ENCODE measurements at places on chromosomes 1 and 21.
A peak's percentile ranks its signal among the peaks of the same experiment; 100 is the strongest.

DNA sequence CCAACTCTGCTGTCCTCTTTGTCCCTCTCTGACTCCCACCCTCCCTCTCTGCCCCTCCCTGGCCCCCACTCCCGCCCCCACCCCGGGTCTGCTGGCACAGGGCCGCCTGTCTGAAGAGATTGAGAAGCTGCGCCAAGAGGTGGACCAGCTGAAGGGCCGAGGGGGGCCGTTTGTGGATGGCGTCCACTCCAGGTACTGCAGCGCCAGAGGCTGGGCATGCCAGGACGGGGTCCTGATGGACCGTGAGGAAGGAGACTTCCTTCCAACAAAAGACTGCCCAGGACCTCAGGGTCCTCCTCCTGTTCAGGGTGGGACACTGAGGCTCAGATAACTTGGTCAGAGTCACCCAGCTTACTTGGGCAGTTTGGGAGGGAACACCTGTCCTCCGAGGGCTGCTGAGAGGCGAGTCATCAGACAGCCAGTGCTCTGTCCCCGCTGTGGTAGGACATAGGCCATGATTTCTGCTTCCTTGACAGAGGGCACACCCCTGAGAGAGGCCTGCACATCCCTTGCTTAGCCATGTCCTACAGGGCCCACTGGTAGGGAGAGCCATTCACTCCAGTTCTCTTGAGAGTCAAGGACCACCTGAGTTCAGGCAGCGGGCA lies 23.4 kb downstream of the PPFIA4 start:
- DNase-seq: no peak

- no peak for DNase-seq
Measured at GRCh38 chr1:219446288-219446687, 166.6 kb downstream of the ZC3H11B start.

GRCh38 chr21:37060296-37060695 lies 12.6 kb downstream of the PIGP start:
- DNase-seq: peak; percentile 28

DNA sequence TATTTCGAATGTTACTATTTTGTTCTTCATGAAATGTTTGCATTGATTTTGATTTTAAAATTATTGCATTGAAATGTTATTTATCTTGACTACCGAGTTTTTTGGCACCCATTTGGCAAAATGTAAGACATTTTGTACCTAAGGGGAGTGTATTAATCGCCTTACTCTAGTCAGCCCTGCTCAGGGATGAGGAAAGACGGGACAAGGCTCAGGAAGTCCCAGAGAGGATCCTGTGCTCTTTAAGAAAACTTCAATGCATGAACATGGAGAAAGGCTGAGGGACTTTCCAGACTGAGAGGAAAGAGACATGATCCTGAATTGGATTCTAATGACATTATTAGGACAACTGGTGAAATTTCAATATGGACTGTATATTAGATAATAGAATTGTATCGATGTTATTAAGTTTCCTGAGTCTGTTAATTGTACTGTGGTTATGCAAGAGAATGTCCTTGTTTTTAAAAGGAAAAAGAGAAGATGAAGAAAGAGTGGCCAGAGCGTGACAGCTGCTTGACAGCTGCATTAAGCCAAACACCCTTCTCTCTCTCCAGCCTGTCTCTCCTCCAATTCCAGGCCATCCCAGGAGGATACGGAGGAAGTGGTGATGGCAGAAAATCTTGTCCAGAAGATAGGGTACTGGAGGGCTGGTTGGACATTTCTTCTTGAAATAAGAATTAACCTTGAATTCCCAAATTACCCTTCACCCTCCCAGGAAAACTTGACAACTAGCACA lies 66.0 kb downstream of the PLEKHA6 start:
- no peak for DNase-seq

DNA sequence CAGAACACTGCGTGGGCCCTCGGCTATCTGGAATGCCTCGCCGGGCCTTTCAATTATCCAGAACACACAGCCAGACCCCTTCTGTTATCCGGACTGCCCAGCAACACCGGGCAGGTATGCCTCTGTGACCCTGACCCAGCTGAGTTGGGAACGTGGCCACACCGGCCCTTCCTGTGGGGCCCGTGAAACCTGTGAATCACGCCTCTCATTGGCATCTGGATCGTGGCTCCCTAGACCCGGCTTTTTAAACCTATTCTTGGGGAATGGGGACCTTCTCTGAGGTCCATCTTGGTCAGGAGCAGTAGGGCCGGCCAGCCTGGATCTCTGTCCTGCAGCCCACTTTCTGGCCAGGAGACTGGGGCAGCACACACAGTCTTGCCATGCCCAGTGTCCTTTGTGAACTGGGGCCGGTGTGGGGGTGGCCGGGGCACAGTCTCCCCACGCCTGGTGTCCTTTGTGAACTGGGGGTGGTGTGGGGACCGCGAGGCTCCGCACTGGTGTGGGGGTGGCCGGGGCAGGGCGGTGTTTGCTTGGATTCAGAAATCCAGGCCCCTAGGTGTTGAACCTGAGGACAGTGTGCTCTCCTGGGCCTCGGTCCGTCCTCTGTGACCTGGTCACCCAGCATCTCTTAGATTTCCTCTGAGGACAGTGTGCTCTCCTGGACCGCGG lies 11.1 kb downstream of the COL18A1 start:
- no peak for DNase-seq

GRCh38 chr1:199909137-199909536 lies 118.4 kb upstream of the NR5A2 start:
- no peak for DNase-seq

DNA sequence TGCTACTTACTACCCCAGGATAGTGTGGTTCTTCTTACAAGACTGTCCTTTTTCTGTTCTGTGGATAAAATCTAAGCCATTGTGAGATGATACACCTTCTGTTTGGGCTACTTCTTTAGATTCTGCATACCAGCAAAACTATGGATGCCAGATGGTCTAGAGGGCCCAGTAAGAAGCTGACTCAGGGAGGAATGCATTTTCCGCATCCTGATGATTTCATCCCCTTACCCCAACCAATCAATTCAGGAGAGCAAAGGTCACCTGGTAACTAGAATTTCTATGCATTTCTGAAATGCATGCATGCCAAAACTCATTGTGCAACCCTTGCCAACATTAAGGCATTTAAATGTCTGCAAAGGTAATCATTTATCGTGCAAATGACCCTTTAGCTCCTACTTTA lies 285.7 kb upstream of the ZP4 start:
- DNase-seq: no peak

DNA sequence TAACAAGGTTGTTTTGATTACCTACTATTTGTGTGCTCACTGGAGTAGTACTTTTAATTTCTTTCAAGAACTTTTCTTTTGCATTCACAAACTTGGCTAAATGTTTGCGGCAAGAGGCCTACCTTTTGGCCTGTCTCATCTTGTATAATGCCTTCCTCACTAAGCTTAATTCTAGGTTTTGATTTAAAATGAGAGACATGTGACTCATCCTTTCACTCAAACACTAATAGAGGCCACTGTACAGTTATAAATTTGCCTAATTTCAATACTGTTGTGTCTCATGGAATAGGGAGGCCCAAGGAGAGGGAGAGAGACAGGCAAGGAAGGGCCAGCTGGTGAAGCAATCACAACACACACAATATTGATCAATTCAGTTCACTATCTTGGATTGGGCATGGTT lies 66.1 kb downstream of the ZNF644 start:
- DNase-seq: no peak

GRCh38 chr1:116515702-116516101 lies 55.1 kb downstream of the CD58 start:
- no peak for DNase-seq

DNA sequence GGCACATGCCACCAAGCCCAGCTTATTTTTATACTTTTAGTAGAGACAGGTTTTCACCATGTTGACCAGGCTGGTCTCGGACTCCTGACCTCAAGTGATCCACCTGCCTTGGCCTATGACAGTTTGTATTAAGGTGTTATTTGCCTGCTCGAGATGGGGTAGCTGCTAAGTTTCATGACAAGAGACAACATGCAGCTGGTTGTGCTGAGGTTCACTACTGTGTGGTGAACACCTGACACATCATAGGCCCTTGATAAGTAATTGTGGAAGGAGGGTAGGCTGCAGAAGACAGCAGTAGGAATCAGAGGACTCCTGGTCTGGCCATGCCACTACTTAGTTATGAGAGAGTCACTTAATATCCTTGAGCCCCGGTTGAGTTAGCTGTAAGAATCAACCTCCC lies 46.2 kb downstream of the PLPP3 start:
- no peak for DNase-seq

- DNase-seq: peak; percentile 58
Measured at GRCh38 chr1:110106013-110106941, 6.0 kb upstream of the UBL4B start.

DNA sequence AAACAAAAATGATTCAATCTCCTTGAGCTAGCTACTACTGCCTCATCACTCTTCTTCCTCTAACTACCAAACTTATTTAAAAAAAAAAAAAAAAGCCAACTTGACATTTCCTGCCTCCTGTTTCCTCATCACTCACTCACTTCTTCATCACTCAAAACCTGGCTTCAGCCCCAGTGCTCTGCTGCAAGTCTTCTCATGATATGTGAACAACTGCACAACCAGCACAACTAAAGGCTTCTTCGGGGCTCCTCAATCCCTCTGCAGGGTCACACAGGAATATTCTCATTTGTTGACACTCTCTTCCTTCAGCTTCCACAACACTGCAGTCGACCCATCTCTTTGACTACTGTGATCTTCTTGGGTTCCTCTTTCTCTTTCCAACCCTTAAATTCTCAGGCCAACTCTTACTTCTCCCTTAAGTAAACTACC lies 7.6 kb downstream of the MTF1 start:
- DNase-seq: no peak

GRCh38 chr1:1432274-1432950 lies 3.1 kb upstream of the VWA1 start:
- DNase-seq: no peak

GRCh38 chr21:21624674-21625073 lies 626.5 kb downstream of the NCAM2 start:
- no peak for DNase-seq

DNA sequence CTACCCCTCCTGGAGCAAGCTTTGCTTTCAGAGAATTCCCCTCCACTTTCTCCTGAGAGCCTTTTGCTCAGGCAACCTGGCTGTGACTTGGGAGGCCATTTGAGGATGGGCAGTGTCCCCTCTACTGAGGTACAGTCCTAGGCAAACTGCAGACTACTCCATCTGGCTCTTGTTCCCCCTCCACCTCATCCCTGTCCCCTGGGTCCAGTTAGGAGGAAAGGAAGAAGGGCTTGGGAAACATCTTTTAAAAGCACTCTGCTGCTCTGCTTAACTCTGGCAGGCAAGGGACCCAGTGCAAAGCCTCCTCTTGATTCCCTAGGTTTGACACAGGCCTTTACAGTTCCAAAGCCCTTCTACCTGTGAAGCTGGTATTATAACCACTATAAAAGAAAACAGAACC lies 108.2 kb downstream of the NAV1 start:
- no peak for DNase-seq

GRCh38 chr1:63794354-63794753 lies 20.5 kb downstream of the ROR1 start:
- DNase-seq: no peak

DNA sequence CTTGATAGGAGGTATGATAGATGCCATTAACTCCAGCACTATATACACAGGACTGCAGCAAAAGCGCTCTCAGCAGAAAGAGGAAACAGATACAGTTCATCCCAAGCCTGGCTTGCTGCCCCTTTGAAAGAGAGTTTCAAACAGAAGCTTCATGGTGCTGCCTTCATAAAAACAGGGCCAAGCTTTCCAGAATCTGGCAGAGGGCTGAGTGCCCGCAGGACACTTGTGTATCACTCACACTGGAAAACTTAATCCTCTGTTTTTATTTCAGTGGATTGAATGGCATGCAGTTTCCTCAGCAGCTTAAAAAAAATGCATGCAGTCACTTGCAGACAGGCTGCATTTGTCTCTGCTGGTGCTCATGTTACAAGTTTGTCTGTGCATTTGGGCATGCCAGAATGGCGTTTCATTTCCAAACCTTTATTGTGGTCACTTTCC lies 40.4 kb downstream of the KCNJ15 start:
- no peak for DNase-seq

DNA sequence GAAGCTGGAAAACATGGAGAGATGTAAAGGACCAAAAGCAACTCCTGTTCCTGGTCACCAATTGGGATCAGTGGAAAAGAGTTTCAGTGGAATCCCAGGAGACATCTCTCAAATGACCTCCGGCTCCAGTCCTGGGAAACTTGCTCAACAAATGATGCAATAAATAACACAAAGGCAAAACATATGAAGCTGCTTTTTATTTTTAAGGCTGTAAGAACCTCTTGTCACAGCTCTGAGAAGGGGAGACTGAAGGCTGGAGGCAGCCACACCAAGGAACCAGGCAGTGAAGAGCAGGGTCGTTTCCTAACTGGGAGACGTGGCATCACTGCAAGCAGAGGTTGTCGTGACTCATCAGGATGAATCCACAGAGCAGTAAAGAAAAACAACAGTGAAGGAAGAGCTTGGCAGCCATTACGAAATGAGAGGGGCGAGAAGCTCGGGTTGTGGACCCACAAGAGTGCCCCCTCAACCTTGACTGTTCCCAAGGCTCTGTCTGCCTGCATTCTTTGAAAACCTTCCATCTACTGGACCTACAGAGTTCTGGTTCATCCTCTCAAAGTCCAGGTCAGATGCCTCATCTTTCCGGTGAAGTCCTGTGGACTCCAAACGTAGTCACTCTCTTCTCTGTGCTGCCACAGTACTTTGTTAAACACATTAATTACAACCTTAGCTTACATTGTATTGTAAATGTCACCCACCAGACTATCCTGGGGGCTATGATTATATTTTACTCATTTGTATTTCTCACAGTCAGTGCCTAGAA lies 32.1 kb downstream of the JAK1 start:
- DNase-seq: no peak

- DNase-seq: peak; percentile 74
Measured at GRCh38 chr21:44892536-44893277, 19.2 kb upstream of the PTTG1IP start.

GRCh38 chr1:32848354-32849063 lies 22.2 kb downstream of the FNDC5 start:
- DNase-seq: no peak

DNA sequence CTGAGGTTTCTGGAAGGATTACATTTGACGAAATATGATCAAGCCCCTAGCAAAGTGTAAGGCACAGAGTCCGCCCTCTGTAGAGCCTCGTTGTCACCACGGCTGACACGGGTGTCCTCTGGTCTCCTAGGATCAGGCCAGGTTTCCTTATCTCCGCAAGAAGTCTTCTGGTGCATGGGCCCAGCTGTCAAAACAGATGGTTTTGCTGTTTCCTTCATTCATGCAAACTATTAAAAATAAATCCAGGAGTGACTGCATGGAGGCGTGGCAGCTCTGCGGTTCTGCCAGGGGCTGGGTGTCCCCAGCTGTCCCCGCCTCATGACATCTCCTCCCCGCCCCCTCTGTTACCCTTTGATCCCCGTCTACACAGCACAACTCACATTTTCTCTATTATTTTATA lies 209.0 kb downstream of the DYRK1A start:
- no peak for DNase-seq

GRCh38 chr1:153768316-153769181 lies 6.7 kb upstream of the SLC27A3 start:
- DNase-seq: no peak

- peak; percentile 50 for DNase-seq
Measured at GRCh38 chr1:12596007-12596821, 21.8 kb downstream of the DHRS3 start.

- DNase-seq: peak; percentile 8
Measured at GRCh38 chr1:87330057-87330884, 1.6 kb downstream of the LMO4 start.
